Esophagus squamous epithelium (tissue), 5 donors: ENCODE measurements at places on chromosomes 1 and 21.
A peak's percentile ranks its signal among the peaks of the same experiment; 100 is the strongest.

DNA sequence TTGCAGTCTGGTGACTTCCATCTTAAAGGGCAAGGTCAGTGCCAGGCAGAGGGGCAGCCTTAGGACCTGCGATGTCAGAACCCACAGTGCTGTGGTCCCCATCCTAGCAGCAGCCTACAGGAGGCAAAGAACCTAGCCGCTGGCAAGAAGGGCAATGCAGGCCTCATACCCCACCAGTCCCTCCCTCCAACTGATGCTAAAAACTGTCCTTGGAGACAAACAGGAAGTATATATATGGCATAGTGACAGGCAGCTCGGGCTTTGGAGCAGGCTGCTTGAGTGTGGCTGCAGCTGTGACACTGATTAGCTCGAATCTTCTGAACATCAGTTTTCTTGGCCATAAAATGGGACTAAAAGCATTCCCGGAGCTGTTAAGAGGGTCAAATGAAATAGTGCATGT lies 156.0 kb upstream of the VAMP3 start:
- DNase-seq = no peak

GRCh38 chr1:228445843-228446650 lies 29.4 kb upstream of the TRIM17 start:
- no peak for DNase-seq

GRCh38 chr21:40422896-40423635 lies 423.9 kb downstream of the DSCAM start:
- no peak for DNase-seq

- no peak for DNase-seq
These were observed 20.4 kb upstream of the LAMC1 start for GRCh38 chr1:183002797-183003196.

DNA sequence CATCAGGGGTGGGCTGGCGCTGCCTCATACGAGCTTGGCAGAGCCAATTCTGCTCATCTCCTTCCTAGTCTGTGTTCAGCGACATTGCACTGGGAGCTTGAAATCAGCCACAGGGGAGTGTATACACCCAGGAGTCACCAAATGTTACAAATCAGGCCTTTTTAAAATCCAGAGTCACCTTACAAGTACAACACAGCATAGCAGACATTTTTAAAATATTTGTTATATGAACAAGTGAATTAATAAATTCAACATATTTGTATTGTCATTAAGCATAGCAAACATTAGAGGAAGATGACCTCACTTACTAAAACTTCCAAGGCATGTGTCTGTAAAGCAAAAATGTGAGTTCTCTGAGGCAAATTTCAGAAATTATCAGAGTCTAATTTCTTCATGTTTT lies 210.0 kb downstream of the HLX start:
- DNase-seq = no peak

- DNase-seq = no peak
These were observed 566.8 kb upstream of the B3GALT2 start for GRCh38 chr1:193753038-193753756.

GRCh38 chr1:225972344-225973152 lies 26.6 kb downstream of the SDE2 start:
- DNase-seq = no peak

GRCh38 chr1:110718452-110718851 lies 43.7 kb upstream of the KCNA3 start:
- no peak for DNase-seq

- no peak for DNase-seq
These were observed 11.6 kb upstream of the ZNF697 start for GRCh38 chr1:119659628-119660027.

GRCh38 chr1:178238722-178239510 lies 145.0 kb downstream of the RASAL2 start:
- DNase-seq = no peak

- DNase-seq = peak; percentile 10
These were observed 38.8 kb upstream of the SRSF10 start for GRCh38 chr1:24018611-24019580.

DNA sequence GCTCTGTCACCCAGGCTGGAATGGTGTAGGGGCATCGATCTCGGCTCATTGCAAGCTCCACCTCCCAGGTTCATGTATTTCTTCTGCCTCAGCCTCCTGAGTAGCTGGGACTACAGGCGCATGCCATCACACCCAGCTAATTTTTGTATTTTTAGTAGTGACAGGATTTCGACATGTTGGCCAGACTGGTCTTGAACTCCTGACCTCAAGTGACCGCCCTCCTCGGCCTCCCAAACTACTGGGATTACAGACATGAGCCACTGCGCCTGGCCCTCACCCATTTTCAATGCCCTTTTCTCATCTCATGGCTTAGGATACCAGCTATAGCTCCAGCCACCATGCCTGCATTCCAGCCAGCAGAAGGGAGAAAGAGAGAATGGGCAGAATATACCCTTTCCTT lies 12.9 kb upstream of the SOX13 start:
- DNase-seq = no peak

DNA sequence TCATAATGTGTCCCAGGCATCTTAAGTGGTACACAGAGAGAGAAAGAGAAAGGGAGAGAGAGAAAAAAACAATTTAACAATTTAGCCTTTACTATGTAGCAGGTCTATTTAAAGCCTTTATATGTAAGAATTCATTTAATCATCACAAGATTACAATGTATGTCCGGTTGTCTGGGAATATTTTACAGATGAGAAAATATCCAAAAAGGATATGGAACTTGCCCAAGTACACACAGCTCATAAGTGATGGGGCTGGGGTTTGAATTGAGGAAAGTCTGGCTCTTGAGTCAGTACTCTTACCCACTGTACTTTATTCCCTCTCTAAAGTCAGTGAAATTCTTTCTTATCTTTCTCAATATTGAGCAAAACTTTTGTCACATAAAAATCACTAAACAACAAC lies 104.6 kb downstream of the LYPLAL1 start:
- no peak for DNase-seq

DNA sequence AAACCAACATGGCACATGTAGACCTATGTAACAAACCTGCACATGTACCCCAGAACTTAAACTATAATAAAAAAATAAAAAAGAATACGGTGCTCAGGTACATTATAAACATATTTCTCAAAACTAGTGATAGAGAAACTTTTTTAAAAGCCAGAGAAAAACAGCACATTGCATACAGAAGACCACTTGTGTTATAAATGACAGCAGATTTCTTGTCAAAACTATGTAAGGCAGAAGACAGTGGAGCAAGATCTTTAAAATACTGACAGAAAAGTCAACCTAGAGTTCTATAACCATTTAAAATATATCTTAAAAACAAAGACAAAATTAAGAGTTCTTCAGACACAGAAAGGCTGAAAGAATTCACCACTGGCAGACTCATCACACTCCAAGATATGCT lies 144.7 kb downstream of the NEGR1 start:
- DNase-seq = no peak

DNA sequence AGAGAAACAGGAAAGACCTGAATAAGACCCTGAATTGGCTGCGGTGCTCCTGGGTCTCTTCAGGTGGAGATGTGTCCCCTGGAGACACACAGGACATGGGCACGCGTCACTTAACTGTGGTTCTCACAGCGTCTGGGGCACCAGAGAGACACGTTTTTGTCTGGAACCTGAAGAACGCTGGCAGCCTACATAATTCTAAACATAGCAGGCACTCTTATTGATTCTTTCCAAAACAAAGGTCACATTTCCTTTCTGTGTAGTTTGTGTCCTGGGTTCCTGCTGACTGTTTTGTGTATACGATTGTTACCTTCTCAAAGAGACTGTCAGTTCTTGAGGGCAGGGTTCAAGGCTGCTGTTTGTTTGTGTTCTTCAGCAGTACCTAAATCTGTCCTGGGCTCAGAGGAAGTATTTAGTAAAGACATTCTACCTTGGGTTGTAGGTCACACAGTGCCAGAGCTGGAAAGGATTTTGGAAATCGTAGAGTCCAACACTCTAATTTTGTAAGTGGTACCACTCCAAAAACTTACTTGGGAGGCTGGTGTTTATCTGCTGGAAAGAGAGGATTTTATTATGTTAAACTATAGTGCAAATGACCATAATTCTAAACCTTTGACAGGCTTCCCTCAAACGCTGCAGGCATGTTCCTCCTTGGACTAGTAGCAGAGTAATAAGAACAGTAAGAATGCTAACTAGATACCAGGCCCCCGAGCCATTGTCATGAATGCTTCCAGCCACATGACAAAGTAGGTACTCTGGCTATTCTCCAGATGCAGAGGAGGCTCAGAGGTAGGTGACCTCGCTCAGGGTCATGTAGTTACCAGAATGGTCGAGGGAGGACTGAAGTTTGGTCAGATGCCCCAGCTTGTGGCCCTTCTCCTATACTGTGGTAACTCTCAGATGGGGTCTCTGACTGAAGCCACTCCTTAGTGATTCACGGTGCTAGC lies 164.3 kb downstream of the DHRS3 start:
- DNase-seq = no peak

DNA sequence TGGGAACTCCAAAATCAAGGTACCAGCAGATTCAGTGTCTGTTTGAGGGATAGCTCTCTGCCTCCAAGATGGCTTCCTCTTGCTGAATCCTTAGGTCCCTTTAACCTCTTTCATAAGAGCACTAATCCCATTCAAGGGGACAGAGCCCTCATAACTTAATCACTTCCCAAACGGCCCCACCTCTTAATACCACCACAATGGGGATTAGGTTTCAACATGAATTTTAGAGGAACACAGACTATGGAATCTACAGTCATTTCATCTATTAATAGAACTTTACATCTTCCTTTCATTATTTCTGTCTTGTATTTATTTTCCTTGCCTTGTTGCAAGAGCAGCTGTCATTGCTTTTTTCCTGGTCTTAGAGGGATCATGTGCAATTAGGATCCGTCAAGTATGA lies 30.3 kb downstream of the HOOK1 start:
- DNase-seq = no peak

GRCh38 chr1:68103011-68103545 lies 52.7 kb upstream of the DIRAS3 start:
- DNase-seq = no peak

DNA sequence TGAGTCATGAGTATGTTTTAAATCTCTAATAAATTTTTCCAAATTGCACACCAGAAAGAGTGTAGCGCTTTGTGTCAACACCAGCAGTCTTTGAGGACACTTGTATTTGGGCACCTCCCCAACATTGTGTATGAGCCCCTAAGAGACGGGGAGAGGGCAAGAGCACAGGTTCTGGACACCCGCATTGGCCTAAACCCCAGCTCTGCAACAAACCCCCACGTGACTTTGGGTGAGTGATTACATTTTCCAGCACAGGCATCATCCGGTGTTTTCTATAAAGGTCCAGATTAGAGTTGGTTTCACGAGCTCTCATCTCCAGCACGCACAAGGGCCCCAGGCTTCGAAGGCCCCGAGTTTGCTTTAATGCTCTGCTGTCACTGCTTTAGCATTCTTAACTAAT lies 66.3 kb upstream of the SLC45A1 start:
- DNase-seq = no peak

- no peak for DNase-seq
These were observed 189.0 kb downstream of the LYPLAL1 start for GRCh38 chr1:219362702-219363101.

DNA sequence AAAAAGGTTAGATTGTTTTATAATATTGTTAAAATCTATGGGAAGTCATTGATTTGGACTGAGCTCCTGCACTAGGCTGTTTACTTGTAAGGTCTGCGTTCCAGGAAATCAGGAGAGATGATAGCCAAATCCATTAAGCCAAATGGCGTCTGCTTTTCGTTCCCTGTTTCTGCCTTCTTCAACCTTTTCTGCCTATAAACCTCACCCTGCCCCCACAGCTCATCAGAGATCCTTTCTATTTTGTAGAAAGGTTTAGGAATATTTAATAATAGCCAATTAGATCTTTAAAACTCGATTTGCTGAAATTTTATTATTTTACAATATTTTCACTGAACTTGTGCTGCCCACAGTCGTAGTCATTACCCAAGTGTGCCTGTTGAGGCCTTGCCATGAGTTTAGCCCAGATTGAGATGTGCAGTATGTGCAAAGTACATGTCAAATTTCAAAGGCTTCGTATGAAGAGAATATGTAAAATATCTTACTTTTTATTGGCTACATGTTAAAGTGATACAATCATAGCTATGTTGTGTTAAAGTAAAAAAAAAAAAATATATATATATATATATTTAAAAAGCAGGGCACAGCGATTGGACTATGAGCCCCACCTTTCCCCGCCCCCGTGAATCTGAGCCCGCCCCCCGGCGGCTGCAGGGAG lies 444 bp upstream of the IARS2 start:
- DNase-seq = no peak

- no peak for DNase-seq
These were observed 28.1 kb downstream of the MDM4 start for GRCh38 chr1:204544321-204544720.

- DNase-seq = no peak
These were observed 49.7 kb downstream of the DMAP1 start for GRCh38 chr1:44262816-44263567.

DNA sequence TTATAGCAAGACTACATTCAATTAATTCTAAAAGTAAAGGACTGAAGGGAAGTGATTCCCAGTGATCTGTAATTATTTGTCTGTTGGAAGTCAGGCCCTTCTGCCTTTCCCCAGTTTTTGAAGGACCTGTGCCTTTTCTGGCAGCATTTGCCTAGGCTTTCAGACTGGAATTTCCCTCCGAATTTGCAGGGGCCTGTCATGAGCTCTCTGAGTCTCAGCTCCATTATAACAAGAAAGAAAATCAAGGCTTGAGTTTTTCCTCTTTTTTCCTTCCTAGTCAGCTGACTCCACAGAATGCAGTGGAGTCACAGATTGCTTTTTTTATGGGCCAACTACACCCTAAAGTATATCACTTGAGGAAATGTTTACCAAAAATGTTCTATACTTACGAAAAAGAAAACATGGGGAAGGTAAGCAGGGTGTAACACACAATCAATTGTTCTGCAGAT lies 1.1 kb downstream of the NR5A2 start:
- DNase-seq = no peak

DNA sequence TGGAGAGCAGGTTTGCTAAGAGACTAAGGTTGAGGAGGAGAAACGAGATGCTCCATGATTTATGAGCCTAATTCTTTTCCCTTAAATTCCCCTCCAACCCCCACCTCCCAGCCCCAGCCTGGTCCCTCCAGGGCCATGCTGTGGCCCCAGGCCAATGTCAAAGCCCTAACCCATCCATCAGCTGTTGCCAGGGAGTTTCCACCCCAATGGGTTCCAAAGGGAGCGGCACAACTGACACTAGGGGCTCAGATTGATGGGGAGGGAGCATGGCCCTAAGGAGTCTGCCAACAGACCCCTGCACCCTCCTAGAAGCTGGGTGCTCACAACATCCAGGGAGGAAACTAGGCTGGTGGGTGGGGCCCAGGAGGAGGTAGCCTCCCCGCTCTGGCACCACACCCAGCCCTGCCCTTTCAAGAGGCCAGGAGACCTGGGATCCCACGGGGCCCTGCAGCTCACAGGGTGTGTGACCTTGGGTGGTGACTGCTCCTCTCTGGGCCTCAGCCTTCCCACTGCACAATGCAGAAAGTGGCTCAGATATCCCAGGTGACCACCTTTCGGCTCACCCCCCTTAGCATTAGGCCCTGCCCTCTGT lies 12.9 kb downstream of the AHDC1 start:
- DNase-seq = no peak
